ENCODE measurements at places on chromosomes 1 and 21.

GRCh38 chr1:150002217-150002616 lies 8.3 kb downstream of the OTUD7B start:
- no peak for DNase-seq

DNA sequence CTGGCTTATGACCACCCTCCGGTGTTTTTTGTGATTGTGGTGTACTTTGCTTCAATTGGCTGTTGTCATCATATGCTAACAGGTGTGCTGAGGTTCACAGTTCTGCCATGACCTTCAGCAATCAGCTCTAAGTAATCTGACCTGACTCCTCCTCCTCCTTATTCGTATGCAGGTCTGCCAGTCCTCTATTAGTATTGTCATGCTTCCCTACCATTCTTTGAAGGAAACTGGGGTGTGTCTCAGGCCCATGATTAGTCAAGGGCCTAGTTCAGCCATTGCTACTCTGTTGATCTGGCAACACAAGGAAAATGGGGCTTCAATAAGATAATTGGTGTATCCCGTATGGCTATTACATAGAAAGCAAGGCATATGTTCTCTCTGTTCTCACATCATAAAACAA lies 332.3 kb upstream of the DPYD start:
- DNase-seq, result no peak

GRCh38 chr21:42561762-42562650 lies 48.4 kb downstream of the SLC37A1 start:
- peak; percentile 56 for DNase-seq

GRCh38 chr1:162135271-162135775 lies 65.8 kb downstream of the NOS1AP start:
- DNase-seq, result no peak

DNA sequence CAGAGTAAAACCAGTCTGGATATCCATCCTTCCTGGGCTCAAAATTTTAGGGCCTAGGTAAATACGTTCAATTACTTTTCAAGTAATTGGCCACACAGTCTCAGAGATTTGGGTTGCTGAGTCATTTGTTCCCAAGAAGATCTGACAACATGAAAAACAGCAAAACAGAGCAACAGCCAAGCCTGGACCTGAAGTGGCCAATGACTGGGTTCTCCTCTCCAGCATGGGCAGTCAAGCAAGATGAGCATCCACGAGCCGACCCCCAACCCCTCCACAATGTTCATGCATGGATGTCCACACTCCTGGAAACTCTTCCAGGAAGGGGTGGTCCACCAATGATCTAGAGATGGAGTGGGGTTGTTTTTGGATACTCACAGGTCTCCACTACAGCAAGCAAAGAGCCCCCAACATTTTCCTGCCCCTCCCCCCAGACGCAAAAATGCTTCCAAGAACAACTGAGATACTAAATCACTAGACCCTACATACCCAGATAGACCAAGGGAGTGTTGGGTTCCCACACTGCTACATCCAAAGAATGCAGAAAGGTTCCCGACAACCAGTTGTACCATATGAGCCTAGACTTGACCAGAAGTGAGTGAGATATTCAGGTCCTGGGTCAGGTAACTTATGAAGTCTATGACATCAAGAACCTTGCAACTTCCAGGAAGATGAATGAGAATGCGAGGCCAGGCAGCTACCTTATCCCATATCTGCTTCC lies 73.0 kb downstream of the CD46 start:
- DNase-seq, result peak; percentile 60

- DNase-seq, result no peak
These were observed 17.3 kb upstream of the TIPRL start for GRCh38 chr1:168161459-168161858.

DNA sequence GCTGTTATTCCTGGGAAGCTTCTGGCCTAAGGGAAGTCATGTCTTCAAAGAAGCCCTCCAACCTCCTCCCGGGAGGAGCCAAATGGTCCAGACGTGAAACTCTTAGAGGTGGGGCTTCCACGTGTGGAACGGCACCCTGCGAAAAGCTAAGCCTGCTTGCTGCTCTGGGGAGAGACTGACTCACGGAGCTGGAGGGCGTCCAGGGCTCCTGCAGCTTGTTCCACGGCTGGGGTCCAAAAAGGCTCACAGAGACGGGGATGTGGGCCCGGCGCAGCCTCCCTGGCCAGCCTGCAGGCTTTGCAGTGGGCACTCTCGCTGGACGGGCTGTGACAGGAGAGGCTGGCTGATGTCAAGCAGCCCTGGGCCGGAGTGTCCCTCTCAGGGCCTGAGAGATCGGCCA lies 105.1 kb downstream of the COLGALT2 start:
- no peak for DNase-seq

GRCh38 chr1:18373151-18373550 lies 107.6 kb upstream of the KLHDC7A start:
- no peak for DNase-seq

DNA sequence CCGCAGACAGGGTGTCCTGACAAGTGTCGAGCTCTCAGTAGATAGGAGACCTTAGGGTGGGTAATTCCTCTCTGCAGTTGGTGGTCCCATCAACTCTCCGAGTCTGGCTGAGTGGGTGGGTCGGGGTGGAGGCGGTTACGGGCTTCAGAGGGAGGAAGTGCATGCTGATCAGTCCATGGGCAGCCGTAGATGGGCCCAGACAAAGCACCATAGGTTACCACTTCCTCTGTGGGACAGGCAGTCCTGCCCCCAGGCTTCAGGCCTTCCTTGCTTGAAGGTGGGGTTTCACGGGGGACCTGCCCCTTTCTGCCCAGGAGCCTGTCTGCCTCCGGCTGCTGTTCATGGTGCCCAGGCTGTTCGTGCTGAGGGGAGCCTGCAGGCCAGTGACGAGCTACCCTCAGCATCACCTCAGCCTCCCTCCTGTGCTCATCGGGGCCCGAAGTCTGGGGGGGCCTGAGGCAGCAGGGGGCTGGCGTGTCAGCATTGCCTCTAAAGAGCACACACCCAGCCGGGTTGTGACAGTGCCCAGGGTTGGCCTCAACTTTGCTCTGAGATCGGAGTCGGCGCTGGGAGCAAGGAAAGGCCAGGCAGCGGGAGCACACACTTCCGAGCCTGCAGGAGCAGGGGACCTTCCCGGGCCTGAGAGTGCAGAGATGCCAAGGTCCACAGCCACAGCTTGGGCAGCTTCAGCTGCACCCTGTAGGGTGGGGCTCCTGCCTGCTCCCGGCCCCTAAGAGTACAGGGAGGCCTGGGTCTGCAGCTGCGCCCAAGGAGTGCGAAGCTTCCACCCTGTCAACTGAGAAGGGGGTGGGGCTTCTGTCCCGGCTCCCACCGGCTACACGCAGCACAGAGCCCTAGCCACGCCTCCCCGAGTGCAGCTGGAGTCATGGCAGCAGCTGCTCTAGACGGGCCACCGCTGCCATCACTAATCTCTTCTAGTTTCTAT lies 225.4 kb upstream of the NRIP1 start:
- DNase-seq, result no peak

GRCh38 chr1:22319608-22320007 lies 132.0 kb upstream of the ZBTB40 start:
- DNase-seq, result no peak

GRCh38 chr1:75482951-75483350 lies 128.0 kb downstream of the SLC44A5 start:
- DNase-seq, result no peak

Measured in activated effector memory CD4-positive, alpha-beta T cell treated with anti-CD3 and anti-CD28 coated beads, Interleukin-2, amount 50 U/mL, for 16 hours (primary cell).